Activated T-helper 1 cell treated with anti-CD3 and anti-CD28 coated beads, Interleukin-12 subunit alpha, Interleukin-12 subunit beta, Interleukin-2, Interleukin-4 antibody, amounts not matched to agents 30 ng/mL and 10 ng/mL and 1 ng/mL, durations not matched to agents 14 hours and 24 hours and 36 hours (primary cell): ENCODE measurements at places on chromosomes 7 and 10. TPM values are rescaled to one million over a fixed set of nuclear protein-coding genes. Genes with fewer than 3 reads are reported as not detected.

DNA sequence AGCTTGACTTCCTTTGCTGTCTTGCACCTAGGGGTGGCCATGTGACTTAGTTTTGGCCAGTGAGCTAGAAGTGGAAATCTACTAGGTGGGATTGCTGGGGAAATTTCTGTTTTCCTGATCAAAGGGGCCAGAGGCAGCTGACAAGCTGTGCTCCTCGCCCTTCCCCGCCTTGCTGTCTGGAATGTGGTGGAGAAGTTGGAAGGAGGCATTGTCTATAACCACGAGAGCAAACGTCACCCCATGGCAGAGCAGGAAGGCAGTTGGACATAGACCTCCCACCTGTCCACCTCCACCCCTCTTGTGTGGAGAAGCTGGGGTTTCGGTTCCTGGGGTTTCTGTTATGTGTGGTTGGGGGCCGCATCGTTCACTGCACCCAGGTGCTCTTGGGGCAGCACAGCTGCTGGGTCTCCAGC lies 7.3 kb downstream of the SFRP5 start:
- DNase-seq = no peak

DNA sequence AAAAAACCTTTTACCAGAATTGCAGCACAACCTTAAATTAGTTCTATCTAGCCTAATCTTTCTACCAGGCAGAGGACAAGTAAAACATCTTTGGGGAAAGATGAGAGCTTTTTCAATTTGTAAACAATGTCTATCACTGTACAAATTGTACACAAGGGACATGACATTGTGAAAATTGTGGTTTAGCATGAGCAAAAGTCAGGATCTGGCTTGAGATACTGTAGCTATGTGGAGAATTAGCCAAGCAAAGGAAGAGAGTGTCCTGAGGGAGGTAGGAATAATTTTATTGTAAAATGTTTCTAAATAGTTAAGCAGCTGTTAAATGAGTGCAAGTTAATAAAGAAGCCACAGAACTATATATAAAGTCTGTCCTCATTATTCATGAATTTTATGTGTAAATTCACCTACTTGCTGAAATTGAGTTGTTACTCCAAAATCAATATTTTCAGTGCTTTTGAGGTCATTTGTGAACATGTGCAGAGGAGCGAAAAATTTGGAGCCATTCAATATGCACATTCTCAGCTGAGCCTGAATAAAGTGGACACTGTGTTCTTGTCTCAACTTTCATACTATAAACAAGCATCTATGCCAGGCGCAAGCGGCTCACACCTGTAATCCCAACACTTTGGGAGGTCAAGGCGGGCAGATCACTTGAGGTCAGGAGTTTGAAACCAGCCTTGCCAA lies 42.8 kb upstream of the POM121L12 start:
- no peak for DNase-seq

- DNase-seq = no peak
These were observed 42.1 kb upstream of the NAMPT start for GRCh38 chr7:106326594-106327537.

DNA sequence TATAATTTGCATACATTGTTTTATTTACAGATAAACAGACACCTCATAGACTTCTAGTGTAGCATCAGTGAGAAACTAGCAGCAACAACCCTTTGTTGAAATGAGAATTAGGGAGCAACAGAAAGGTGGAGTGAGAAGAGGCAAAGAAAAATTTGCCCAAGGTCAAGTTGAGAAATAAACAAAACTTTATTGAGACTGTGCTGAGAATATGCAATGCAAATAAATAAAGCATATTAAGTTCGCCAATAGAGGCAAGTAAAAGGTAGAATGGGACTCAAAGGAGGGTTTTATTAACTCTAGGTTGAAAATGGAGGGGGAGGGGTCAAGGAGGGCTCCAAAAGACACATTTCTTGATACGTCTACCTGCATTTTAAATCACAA lies 49.7 kb downstream of the CACNA2D1 start:
- no peak for DNase-seq

DNA sequence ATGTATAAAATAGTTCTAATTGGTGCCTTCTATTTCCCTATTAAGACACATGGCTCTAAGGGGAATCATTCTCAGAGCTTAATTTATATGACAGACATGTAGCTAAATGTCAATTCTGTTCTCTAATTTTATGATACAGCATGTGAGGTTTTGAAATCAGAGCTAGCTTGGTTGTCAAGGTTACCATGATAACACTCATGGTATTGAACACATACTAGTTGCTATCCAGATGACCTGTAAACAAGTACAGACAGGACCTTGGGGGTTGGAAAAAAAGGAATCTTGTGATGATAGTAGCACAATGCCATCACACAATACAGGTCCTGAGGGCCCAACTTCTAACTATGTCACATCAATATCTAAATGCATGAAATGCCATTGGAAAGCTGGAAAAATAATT lies 49.2 kb downstream of the RHOBTB1 start:
- DNase-seq = no peak

GRCh38 chr7:132697003-132697402 lies 120.7 kb upstream of the PLXNA4 start:
- DNase-seq = no peak

Gene FAM25A
- total RNA-seq = not detected in 2 replicates

Gene FLNC
- 0.03 and 0.07 TPM in 2 replicates for total RNA-seq

Gene LIPM
- total RNA-seq = not detected in 2 replicates
